ENCODE measurements at places on chromosomes 1 and 21.

- DNase-seq: no peak
These were observed 63.1 kb upstream of the CD34 start for GRCh38 chr1:207973898-207974568.

DNA sequence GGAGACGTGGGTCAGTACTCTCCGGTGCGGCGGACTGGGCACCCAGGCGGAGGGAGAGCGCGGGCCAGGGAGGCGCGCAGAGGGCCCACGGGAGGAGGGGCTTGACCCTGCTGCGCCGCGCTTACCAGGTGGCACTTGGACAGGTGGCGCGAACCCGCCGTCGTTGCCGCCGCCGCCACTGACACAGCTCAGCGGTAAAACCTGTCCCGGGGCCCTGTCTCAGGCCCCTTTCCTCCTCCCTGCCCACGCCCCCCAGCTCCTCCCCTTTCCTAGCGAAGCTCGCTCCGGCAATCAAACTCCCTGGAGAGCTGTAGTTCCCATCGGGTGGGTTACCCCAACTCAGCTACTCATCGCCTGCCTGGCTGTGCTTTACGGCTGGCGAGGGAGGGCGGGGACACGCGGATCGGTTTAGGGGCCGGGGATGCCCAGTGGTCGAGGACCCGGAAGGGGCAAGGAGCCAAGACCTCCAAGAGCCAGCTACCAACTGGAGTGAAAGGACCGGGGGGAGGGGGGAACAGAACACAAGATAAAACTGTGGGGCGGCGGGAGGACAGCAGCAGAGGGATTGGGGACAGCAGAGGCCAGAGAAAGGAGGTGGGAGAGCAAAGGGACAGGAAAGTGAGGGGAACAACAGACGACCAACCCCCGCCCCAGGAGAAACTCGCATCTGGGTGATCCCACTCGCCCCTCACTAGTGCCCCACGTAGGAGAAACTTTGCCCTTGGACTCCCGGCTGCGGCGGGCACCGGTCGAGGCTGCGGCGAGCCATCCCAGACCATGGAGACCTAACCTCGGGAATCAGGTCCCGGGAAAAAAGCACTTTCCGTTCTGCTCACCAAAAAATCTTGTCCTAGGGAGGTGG is 2.9 kb downstream of the GFI1 start:
- DNase-seq: peak; percentile 74

GRCh38 chr1:247529771-247530355 is 6.4 kb downstream of the OR2C3 start:
- DNase-seq: no peak

DNA sequence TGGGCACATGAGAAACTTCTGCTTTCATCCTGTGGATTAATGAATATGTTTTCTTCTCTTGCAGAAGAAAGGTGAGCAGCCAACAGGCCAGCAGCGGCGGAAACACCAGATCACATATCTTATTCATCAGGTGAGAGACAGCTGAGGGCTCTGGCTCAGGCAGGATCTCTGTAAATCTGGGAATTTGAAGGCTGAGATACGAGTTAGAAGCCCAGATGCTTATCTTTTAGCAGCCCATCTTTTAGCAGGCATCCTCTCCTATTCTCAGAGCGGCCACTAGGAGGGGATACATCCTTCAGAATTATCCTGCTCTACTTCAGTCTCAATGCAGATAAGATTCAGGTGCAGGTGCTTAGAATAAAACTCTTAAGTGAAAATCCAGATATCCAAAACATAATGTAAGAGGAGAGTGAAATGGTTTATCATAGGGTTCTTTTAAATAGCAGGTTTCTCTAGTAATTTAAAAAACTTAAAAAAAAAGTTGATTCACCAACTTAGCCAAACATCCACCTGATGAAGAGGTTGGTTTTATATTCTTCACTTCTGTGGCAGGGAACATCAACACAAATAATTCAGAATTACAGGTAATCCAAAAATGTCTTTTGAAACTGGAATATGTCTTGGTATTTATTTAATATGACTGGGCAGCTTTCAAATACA is 19.3 kb downstream of the SH2D2A start:
- DNase-seq: no peak

DNA sequence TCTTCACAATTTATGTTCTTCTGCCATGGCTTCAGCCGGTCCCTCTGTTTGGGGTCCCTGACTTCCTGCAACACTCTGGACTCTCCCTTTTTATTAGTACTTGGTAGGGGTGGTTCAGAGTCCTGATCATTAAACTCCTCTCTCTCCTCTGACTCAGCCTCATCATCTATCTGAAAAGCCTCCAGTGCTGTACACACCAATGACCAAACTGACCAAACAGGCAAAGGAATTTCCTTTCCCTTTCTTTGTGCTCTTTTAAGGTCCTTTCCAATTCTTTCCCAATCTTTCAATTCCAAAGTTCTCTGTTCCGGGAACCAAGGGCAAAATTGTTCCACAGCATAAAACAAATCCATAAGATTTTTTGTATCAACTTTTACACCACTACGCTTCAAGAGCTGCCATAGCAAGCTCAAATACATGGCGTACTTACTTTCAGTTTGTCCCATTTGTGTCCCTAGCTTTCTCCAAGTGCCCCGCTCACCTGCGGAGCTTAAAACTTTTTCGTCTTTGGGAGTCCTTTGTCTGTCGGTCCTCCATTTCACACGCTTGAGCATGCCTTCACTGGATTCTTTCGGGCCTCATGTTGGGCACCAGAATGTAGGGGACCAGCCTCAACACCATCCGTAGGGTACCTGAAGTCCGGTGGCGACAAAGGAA is 9.6 kb downstream of the DAP3 start:
- no peak for DNase-seq

DNA sequence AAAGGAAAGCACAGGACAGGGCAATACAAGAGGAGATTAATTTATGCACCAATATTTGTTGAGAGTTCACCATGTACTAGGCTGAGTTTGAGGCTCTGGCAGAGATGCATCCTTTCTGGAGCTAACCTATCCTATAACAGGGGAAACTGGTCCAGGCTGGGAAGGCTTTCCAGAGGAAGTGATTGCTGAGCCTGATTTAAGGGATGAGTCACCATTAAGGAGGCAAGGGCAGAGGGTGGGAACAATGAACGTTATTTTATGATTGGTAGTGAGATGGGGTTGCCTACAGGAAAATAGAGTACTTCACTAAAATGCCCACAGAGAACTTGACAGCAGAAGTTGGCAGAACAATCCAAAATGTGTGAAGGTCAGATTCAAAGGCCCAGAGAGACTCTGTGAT is 141.4 kb downstream of the PLPP3 start:
- DNase-seq: no peak

DNA sequence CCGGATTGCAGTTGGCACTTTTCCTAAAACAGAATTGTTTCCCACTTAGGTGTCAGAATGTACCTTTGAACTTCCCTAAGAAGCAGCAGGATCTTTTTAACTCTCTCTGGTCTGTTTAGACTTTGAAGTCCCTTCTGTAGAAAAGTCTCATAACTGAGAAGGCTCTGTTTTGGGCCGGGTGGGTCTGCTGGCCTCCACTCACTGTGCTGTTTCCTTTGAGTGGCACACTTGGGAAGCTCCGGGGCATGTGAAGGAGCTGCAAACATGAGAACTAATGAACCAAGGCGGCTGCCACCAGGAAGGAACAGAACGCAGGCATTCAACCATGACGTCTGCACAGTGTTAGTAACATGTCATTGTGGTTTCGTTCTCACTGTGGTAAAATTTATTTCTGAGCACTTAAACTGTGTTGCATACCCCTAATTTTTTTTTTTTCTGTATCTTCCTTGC is 19.5 kb upstream of the NCMAP start:
- DNase-seq: no peak

DNA sequence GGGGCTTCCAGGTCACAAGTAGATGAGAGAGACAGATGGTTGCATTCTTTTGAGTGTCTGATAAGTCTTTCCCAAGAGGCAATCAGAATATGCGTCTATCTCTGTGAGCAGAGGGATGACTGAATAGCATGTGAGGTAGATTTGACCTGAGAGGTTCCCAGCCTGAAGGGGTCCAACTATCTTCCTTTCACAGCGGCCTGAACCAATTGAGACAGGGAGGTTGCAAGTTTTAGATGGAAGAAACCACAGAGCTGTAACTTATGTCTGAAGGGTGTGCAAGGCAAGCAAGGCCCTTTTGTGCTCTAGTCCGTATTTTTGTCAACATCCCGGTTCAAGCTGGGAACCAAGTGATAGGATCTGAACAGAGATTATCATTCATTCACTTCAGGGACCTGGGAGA is 9.9 kb upstream of the RNF187 start:
- no peak for DNase-seq

- DNase-seq: no peak
These were observed 4.8 kb downstream of the AIRE start for GRCh38 chr21:44290327-44291077.

- DNase-seq: peak; percentile 49
These were observed 5.4 kb upstream of the NTNG1 start for GRCh38 chr1:107135463-107135862.

- no peak for DNase-seq
These were observed 10.6 kb upstream of the MYSM1 start for GRCh38 chr1:58710190-58711085.

- peak; percentile 62 for DNase-seq
These were observed 3.3 kb downstream of the CLCNKB start for GRCh38 chr1:16046842-16047241.

DNA sequence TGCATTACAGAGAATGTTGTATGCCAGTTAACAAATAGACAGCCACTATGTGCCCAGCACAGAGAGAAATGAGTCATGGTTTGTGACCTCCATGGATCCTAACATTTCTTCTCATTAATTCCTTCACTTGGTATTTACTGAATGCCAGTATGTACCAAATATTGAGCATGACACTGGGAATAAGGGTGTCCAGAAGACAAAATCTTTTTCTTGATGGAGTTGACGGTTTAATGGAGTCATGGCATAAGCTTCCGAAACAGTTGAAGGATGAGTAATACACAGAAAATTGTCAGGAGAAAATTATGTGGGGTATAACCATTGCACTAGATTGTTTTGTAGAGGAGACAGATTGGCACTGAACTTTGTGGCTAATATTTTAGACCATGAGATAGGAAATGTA is 36.9 kb downstream of the PTGFR start:
- no peak for DNase-seq

- no peak for DNase-seq
These were observed 131.5 kb downstream of the RNF220 start for GRCh38 chr1:44536357-44537209.

GRCh38 chr1:114345930-114346479 is 165.0 kb downstream of the TRIM33 start:
- DNase-seq: peak; percentile 73

DNA sequence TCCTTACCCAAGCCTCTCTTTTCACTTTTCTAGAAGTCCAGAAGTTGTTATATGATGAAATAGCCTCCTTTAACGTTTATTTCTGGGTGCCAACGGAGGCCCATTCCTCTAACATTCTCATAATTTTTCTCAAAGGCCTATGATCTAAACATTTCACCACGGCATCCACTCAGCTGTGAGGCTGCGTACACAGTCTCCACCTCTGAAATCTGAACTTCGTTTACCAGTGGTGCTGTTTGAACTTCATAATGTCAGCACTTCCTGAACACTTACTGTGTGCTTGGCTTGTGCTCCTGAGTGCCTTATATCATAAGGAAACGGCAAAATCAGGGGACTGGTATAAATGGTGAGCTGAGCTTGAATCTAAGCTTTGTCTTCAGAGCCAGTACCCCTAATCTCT is 12.0 kb upstream of the RBP7 start:
- DNase-seq: no peak

DNA sequence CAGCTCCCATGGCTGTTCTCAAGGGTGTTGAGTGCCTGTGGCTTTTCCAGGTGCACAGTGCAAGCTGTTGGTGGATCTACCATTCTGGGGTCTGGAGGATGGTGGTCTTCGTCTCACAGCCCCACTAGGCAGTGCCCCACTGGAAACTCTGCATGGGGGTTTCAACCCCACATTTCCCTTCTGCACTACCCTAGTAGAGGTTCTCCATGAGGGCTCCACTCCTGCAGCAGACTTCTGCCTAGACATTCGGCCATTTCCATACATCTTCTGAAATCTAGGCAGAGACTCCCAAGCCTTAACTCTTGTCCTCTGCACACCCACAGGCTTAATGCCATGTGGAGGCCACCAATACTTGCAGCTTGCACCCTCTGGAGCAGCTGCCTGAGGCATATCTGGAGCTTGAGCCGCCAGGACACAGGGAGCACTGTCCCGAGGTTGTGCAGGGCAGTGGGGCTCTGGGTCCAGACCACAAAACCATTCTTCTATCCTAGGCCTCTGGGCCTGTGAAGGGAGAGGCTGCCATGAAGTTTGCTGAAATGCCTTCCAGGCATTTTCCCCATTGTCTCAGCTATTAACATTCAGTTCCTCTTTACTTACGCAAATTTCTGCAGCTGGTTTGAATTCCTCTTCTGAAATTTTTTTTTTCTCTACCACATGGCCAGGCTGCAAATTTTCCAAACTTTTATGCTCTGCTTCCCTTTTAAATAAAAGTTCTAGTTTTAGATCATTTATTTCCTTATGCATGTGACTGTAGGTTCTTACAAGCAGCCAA is 8.8 kb upstream of the CAPN8 start:
- no peak for DNase-seq

DNA sequence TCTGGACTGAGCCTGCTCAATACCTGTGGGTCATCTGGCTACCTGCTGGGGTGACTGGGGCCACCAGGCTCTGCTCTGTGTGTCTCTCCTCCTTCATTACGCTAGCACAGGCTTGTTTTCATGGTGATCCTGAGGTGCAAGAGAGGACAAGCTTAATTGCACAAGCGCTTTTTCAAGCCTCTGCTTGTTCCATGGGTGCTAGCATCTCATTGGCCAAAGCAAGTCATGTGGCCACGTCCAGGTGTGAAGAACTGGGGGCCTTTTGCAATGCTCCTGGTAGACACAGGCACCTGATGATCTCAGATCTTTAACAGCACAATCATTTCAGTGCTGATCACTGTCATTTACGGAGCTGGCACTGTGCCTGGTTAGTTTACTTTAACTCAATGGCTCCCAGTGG is 114.6 kb downstream of the KAZN start:
- DNase-seq: no peak

DNA sequence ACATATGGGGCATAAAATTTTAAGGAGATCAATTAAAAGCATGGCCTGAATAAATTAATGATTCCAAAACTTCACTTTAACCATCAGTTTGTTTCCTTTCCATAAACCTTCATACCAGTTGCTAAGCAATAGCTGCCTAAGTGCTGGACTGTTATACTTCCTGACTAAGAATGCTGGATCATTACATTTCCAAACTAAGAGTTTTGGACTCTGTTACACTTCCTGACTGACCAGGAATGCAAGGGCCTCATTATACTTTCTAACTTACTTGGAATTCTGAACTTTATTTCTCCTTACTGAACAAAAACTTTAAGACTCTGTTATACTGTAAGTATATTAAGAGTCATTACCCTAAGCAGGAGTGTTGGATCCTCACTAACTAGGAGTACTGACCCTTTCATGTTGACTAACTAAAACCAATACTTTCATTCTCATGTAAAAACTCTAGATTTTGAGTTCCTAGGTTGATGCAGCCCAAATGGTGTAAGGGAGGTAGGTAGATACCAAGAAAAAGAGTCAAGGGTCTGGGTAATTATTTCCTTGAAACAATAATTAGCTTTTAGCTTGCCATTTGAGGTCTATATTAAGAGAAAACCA is 118.2 kb downstream of the FAF1 start:
- no peak for DNase-seq
